ENCODE measurements at places on chromosomes 4 and X.
A peak's percentile ranks its signal among the peaks of the same experiment; 100 is the strongest.

- no peak for DNase-seq
Observed at GRCh38 chrX:153327561-153327960, 6.0 kb upstream of the PNMA6F start.

GRCh38 chr4:37989398-37990260, 29.4 kb downstream of the PTTG2 start:
- DNase-seq = no peak

GRCh38 chr4:83217721-83218522, 66.7 kb downstream of the COQ2 start:
- DNase-seq = no peak

DNA sequence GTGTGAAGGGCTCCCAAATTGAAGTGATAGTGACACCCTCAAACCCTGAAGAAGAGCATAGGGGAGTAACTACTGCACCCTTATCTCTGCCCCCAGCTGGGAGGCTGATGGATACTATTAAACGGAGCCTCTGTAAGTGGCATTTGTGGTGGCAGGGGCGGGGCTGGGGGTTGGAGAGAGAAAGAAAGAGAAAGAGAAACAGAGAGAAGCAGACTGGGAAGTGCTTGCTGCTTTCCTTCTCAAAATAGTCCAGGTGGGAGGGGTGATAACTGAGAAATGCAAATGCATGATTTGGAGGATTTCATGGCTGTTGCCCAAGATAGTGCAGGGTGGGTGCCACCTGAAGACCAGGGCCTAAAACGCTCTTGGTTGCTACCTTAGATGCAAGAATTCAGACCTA, 253.5 kb upstream of the GATB start:
- no peak for DNase-seq

DNA sequence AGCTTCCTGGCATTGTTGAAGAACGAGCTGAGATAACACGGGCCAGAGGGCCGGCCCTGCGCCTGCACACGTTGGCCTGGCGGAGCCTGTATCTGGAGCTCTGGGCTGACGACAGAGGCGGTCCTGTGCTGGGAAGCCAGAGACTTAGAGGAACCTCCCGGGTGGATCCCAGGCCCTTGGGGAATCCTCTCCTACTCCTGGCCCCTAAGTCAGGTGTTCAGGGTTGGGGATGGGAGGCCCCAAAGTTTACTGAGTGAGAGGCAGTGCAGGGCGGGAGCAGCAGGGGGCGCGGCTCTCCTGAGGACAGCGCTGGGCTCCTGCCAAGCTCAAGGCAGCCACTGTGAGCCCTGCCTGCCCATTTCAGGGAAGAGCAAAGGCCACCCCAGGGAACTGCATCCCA, 2.5 kb upstream of the HTRA3 start:
- DNase-seq = peak; percentile 89

DNA sequence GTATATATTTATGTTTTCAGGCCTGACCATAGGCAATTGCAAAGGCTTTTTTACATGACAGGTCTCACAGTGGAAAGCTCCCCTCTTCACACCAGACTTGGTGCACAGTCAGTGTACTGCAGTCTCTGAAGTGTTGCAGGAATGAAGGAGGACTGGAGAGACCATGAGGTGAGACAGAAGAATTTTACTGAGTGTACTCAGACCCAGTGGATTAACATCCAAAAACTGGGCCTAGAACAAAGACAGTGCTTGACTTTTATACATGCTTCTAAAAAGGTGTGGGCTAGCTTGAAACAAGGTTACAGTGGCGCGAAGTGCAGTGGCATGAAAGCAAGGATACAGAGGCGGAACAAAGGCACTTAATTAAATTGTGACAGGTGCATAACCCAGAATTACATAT, 822.9 kb downstream of the RAPGEF2 start:
- no peak for DNase-seq

GRCh38 chrX:69387567-69388487, 116.3 kb upstream of the NALF2 start:
- peak; percentile 36 for DNase-seq

- no peak for DNase-seq
Observed at GRCh38 chr4:11774346-11774745, 345.7 kb upstream of the HS3ST1 start.

GRCh38 chr4:159103384-159103990, 608 bp downstream of the RAPGEF2 start:
- DNase-seq = peak; percentile 22

DNA sequence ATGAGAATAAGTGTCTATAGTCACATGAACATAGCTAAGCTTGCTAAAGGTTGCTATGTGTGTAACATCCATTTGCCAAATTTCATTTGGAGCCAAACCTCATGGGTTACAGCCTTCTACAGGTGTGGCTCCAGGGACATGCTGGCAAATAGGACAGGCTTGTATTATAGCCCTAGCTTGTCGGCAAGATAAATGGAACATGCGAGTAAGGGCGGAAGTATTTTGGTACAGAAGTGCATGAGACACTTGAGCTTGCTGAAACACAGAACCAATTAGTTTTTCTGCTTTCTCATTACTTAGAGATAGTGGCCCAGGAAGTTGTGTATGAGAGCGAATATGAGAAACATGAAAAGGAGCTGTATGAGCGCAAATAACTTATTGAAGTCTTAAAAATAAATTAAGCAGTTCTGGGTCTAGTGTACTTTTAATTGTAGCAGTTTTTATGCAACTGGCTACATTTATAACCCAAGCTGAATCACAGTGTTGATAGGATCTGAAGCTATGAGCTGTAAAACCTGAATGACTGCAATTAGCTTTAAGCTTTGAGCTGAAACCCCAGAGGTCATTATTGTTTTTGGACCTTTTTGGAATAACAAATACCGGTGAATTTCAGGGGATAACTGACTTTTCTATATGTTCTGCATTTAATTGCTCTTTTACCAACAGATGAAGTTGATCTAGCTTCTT, 64.6 kb downstream of the KDM5C start:
- DNase-seq = no peak

- DNase-seq = no peak
Observed at GRCh38 chrX:18966624-18967023, 17.3 kb downstream of the PHKA2 start.

- no peak for DNase-seq
Observed at GRCh38 chr4:141543176-141543575, 93.2 kb upstream of the IL15 start.

DNA sequence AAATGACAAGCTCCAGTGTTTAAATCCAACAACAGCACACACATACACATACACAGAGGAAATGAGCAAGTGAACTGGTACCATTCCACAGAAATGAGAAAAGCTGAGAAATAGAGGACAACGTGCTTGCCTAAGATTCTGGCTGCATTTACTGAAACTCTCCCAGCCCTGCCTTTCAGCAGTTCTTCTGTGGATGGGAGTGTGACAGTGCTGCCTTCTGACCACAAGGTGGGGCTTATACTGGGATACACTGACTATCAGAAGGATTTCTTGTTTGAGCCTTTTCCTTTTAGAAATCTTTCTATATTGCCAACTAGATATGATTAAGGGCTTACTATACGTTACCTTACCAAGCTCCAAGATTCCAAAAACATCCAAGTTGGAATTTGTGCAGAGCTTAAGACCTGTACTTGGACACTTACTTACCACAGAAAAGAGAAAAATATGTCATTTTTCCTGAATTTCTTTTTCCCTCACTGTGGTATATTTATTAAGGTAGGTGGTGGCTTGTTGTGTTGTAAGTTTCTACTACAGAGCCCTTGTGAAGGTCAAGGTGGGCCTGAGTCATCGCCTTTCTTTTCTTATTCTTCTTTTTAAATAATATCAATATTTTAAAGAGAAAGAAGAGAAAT, 10.7 kb upstream of the CXCL8 start:
- DNase-seq = peak; percentile 70

- no peak for DNase-seq
Observed at GRCh38 chrX:148314876-148315275, 185.5 kb upstream of the AFF2 start.

GRCh38 chrX:38760883-38761282, 40.4 kb upstream of the MID1IP1 start:
- DNase-seq = no peak

DNA sequence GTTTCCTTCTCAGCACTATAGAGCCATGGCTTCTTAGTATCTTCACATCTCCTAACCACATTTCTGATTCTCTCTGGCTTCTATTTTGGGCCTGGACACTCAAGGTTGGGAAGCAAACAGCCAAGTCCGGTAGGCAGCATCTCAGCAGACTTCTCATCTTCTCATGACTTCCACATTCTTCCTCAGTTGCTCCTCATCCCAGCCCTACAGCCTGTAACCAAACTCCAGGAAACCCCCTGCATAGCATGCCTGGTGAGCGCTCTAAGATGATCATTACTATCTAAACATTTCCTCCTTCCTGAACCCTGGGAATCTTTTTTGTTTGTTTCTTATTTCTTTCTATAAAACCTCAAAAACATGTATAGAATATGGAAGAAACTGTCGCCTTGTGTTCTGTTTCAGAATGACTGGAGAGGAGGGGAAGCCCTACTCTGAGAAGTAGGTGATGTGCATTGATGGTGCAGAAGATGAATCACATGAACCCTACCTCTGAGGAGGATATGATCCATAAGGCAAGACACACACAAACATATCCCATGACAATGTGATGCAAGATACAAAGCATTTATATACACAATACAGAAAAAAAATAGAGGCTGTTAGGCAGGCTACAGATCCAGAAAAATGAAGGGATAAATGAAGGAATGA, 219.8 kb upstream of the GYPA start:
- no peak for DNase-seq

DNA sequence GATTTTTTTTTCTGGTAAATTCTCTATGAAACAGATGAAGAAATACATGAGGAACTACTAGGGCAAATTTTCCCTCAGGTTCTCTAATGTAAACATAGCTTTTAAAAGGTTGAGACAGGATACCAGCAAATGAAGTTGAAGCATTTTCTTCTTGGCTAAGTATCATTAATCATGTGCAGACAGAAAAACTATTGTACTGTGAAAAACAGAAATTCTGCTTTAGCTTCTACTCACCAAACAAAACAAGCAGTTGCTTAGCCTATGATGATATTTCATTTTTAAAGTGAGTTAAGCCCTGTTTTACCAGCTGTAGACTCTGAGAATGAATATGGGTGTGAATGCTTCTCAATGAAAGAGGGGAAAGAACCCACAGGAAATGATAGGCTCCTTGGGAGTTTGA, 358.9 kb downstream of the TRAM1L1 start:
- no peak for DNase-seq

- no peak for DNase-seq
Observed at GRCh38 chrX:151806967-151807540, 72.5 kb downstream of the CNGA2 start.

DNA sequence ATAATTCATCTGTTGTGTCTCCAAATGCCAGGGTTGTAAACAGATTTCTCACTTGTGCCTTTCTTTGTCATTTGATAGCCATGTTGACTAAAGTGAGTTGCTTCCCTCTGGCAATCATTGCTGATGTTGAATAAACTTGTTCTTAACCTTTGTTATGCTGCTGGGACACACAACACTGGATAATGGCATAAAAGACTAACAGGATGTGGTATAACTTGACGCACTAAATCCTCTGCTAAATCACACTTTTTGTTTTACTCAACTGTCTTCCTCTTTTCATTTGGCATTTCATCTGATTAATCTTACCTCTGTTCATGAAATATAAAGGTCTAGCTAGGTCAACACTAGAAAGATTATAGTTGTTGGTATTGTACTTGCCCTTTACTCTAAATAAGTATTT, 17.6 kb upstream of the CXCL5 start:
- DNase-seq = no peak

DNA sequence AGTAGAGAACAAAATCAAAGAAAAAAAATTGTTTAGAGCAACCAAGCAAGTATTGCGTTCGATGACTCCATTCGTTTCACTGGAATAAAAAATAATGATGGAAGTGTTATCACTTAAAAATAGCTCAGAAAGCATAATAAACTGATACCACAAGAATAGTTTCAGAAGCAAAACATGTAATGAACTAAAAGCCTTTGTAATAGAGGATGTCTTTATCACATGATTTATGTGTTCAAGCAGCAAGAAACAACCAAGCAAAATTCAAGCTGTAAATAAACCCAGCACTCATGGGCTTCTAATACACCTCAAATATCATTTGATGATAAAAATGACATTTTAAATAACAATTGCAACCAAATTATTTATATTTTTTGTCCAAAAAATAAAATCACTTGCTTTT, 192.2 kb downstream of the NDST4 start:
- DNase-seq = no peak

- no peak for DNase-seq
Observed at GRCh38 chr4:67736262-67736661, 17.9 kb downstream of the GNRHR start.

DNA sequence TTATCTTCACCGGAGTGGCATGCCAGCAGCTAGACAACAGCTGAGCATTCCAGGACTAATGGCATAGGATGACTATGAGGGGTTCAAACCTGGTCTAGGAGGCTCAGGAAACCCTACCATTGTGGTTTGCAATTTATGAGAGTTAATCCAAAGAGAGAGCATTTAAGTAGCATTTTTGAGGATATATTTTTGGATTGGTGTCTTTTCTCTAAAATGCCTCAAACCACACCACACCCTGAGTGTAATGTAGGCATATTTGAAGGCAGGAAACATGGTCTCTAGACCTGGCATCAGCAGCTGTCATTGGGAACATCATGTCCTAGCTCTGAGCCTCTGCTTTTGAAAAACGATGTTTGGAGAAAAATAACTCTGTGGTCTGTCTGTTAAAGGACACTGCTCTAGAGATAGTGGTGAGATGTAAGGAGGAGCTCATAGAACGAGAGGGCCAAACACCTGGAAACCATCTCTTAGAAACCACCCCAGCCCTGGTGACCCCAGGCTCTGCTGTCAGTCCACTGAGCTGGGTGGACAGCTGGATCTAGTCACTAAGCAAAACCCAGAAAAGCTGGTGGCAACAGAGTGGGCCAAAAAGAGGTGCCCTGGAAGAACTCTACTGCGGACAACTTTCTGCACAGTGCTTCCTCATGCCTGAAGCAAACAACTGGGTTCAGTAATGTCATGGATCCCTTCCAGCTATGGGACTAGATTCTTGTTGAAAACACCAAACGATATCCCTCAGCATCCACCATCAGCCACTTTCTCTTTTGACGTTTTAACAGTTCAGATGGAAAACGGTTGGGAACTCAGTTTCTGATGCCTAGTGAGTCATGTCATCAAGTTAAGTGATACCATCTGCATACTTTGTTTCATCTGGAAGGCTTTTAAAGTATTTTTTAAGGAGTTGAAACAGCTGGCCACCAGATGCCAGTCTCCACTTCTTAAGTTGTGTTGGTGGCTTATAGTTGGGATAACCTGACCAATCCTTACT, 100.2 kb upstream of the C1QTNF7 start:
- DNase-seq = no peak

GRCh38 chr4:3083732-3084131, 9.3 kb downstream of the HTT start:
- no peak for DNase-seq

- no peak for DNase-seq
Observed at GRCh38 chr4:25838526-25838925, 24.3 kb downstream of the SEL1L3 start.

GRCh38 chr4:55488716-55489115, 58.0 kb downstream of the CLOCK start:
- DNase-seq = no peak

- no peak for DNase-seq
Observed at GRCh38 chr4:100651499-100652175, 133.8 kb upstream of the EMCN start.

- DNase-seq = no peak
Observed at GRCh38 chr4:152224223-152224622, 311.7 kb downstream of the FBXW7 start.

GRCh38 chr4:8021796-8022195, 82.1 kb upstream of the AFAP1 start:
- no peak for DNase-seq

All from testis (tissue), 5 donors.